ENCODE measurements at places on chromosomes 13 and 19.

DNA sequence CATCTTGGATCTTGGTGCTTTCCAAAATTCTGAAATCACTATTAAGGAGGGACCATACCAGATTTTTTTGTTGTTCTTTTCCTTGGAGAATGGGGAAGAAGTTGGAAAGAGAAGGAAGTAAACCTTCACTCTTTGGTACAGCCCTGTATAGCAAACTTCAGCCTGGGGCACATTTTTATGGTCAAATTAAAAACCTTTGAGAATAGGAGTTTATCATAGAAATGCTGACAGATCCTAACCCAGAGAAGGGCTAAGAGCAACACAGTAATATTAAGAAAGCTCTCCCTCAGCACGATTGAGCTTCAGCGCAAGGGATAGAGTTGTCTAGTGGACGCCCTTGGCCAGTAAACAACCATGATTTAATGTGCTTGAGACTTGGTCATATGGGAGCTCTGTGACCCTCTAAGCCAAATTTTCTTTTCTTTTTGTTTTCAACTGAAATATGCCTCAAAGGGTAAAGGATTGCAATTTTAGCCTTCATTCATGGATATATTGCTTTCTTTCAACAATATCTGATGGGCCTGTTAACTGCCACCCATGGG, 294.3 kb upstream of the MAB21L1 start:
- no peak for DNase-seq

DNA sequence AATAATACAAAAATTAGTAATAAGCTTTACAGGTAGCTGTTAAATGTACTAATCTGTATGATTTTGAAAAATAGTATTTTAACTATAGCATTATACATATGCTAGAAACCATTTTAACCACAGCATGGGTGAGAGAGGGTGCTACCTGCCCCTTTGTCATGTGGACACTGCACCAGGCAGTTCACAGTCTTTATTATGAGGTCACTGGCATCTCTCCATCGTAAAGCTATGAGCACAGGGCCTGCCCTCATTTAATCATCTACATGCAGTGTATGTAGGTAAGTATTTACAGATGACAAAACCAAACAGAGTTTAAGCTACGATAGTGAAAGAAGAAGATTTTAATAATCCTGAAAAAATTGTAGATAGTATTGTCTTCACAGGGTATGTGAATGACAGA, 21.7 kb downstream of the EDNRB start:
- DNase-seq: no peak

- DNase-seq: peak; percentile 69
These were observed 693 bp downstream of the XPO4 start for GRCh38 chr13:20901668-20902437.

- no peak for DNase-seq
These were observed 236.7 kb upstream of the CSNK1A1L start for GRCh38 chr13:37342205-37342604.

DNA sequence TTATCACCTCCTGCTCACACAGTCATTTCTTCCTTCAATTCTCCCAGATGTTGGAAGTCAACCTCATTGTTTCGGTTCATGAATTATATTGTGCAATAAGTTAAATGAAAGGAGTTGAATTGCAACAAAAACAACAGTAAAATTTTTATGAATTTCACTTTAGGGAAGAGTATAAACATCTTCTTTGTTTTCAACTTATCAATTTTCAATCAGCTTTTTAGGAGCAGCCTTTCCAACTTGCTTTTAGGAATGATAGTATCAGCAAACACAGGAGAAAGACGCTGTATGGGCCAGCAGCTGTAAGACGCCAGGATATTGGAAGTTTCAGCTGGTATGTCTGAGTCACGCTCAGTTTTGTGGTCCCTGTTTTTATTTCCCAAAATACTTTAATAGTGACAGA, 132.5 kb upstream of the ARGLU1 start:
- DNase-seq: no peak

DNA sequence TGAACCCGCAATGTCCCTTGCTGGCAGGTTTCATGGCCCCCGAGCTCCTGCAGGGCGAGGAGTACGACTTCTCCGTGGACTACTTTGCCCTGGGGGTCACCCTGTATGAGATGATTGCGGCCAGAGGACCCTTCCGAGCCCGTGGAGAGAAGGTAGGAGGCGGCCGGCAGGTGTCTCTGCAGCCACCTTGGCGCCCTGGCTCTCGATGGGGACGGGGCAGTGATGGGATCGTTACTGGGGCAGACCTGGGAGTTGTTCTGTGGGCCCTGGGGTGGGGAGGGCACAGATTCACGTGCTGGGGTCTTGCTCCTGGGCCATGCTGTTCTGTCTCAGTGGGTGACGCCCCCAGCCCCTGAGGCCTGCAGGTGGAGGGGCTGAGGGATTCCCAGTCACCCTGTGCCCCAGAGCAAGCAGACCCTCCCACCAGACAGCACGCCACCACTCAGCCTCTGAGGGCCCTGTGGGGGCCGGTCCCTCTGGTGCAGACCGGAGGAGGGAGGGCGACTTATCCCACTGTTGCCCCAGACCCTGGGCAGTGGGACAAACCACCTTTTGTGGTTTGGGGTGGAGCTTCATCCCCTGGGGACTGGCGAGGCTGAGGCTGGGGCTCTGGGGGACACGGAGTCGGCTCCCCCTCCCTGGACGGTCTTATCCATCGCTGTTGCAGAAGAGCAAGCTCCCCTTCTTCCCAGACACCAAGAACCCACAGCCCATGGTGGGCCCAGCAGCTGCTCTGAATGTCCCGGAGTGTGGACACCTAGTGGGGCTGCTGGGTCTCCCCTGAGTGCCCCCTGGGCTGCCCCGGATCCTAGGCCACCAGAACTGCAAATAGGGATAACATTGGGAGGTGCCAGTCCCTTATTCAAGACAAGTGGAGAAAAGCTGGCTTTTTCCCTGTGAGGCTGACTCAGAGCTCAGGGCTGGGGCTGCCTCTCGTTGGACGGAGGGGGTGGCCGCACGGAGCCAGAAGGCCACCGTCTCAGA, 27.5 kb upstream of the TMEM255B start:
- DNase-seq: no peak

GRCh38 chr13:107373551-107373950, 805.6 kb upstream of the ARGLU1 start:
- DNase-seq: peak; percentile 88

- no peak for DNase-seq
These were observed 340.5 kb downstream of the ZNF536 start for GRCh38 chr19:30712431-30713337.

DNA sequence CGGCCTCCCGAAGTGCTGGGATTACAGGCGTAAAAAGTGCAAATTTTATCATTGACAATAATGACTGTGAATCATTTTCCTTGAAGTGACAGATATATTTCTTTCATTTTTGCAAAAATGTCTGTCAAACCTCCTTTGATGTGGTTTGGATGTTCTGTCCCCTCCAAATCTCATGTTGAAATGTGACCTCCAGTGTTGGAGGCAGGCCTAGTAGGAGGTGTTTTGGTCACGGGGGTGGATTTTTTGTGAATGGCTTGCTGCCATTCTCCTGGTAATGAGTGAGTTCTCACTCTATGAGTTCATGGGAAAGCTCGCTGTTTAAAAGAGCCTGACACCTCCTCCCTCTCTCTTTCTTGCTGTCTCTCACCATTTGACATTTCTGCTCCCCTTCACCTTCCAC, 5.5 kb upstream of the SLC1A6 start:
- DNase-seq: no peak

DNA sequence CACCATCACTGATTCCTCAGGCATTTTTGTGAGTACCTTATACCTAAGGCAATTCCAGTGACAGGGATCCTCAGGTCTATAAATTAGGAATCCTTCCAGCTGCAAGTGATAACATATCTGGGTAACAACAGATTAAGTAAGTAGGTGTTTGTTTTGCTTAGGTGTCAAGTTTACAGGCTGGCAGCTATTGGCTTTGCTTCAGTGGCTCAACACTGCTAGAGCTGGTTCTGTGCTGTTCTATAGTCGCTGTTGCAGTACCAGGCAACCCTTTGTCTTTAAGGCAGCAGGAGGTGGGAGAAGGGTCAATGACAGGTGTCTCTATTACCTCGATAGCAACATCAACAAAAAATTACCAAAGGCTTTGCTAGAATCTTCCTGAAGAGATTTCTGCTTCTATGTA, 27.0 kb downstream of the SLC10A2 start:
- no peak for DNase-seq

- no peak for DNase-seq
These were observed 275.6 kb downstream of the DACH1 start for GRCh38 chr13:71591374-71591773.

- DNase-seq: peak; percentile 13
These were observed 1.3 kb downstream of the ZNF616 start for GRCh38 chr19:52138278-52138982.

- DNase-seq: no peak
These were observed 55.1 kb downstream of the RGCC start for GRCh38 chr13:41512441-41512840.

DNA sequence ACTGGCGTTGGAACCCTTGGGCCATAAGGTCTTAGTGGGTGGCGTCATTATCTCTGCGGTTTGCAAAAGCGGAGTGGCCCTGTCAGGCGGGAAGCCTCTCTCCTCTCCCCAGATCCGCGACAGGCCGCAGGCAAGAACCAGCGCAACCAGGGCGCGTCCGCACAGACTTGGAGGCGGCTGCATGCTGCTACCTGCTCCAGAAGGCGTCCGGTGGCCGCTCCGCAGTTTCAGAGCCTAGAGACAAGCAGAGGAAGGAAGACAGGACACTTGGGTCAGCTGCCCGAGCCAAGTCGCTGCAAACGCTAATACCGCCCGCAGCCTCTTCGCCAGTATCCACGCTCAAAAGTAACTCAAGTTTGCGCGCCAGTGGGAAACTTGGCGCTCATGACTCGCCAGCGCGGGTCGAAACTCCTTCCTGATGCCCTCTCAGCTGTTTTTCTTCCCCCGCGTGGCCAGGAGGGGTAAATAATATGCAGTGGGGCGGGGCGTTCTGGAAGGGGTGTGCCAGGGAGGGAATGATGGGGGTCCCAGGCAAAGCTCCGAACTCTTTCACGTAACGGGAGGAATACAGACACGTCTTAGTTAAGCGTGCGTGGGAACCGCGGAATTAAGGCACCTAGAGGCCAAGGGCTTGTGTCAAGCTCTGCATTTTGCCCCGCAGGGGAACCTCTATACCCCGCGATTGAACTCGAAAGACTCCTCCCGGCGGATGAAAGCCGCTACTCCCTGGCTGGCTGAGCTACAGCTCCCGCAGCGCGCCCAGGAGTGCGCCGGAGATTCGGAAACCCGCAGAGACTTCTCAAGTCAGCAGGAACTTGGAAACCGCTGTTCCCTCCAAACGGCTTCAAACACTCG, at the start of gene EDNRB:
Gene EDNRB (minus strand): TSS at position 441 of the 855 bp plus-strand sequence. CDS start 258 bp downstream, at position 183.
- DNase-seq: peak; percentile 46

DNA sequence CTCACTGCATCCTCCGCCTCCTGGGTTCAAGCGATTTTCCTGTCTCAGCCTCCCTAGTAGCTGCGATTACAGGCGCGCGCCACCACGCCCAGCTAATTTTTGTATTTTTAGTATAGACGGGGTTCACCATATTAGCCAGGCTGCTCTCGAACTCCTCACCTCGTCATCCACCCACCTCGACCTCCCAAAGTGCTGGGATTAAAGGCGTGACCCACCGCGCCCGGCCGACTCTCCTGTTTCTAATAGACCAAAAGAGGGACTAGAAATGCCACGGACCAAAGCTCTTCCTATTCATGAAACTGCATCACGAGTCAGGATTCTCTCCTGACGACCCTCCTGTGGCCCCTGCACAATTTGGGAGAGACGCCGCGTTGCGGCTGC, 563 bp downstream of the ZNF43 start:
- DNase-seq: no peak

DNA sequence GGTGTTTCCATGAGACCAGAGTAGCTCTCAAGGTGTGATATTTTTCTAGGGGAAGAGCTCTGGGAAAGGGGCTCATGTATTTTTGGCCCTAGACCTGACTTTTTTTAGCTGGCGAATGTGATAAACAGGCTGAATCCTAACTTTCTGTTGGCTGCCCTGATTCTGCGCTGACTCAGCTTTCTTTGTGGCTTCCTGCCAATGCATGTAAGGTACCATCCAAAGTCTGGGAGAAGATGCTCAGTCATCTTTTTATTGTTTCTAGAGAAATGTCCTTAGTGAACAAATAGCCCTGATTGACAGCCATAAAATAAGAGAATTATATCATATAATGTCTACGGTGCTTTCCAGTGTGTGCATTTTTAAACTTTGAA, 113.6 kb upstream of the MBNL2 start:
- no peak for DNase-seq

DNA sequence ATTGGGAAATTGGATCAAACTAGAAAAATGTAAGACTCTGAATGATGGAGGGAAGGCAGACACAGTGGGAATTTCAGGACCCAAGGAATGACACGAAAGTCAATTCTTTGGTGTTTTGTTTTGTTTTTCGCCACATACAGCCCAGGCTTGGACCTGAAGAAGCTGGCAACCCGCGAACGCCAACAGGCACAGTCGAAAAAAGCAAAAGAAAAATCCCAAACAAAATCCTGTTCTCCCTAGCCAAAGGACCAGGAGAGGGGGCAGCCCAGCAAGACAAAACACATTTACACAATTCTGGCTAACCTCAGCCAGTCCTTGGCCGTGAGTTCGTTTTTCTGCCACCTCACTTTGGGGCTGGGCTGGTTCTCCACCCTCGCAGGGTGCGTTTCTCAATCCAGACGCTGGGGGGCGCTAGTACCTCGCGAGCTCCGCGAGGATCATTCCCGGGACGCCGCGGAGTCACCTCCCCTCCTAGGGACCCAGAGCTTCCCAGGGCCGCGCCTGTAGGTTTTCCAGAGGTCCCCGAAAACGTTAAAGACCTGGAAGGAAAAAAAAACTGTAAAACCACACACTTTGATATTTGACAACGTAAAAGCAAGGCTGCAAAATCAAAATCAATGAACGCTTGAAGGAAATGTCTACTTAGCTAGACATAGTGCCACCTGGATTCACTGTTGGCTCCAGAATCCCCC, 34.9 kb upstream of the TPM4 start:
- DNase-seq: peak; percentile 69

DNA sequence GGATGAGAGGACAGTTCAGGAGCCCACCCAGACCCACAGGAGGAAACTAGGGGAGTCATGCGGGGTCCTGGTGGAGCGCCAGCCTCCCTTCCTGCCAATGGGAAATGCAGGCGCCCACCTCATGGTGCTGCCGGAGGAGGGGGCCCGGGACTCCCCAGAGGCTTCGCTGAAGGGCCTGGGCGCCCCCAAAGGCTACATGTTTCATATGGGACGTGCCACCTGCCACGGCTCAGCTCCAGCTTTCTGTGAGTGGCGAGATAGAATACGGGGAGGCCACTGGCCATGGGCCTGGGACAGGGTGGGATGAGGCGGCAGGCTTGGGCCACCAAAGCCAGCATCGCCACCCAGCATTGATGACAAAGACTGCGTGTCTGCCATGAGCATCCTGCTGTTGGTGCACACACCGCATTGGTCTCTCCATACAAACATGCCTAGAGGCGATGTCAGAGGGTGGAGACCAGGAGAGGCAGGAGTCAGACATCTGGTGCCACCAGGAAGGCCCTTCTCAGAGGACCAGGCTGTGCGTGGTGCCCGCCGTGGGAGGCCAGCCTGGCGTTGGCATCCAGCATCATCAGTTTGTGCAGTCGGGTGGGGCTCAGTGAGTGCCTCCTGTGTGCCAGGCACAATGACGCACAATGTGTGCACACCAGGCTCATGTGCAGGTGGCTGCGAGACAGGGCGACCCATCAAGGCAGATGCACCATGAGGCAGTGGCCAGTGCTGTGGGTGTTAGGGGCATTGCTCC, 1.2 kb upstream of the F10 start:
- DNase-seq: no peak

- no peak for DNase-seq
These were observed 16.2 kb downstream of the PCID2 start for GRCh38 chr13:113192279-113192678.

- DNase-seq: no peak
These were observed 6.0 kb downstream of the ACP4 start for GRCh38 chr19:50796128-50796633.

GRCh38 chr13:57918086-57918485, 286.5 kb downstream of the PCDH17 start:
- DNase-seq: no peak

GRCh38 chr13:96112936-96113335, 23.0 kb downstream of the HS6ST3 start:
- DNase-seq: peak; percentile 20
